Calu3 (cell line): ENCODE measurements at places on chromosomes 11 and 22.

GRCh38 chr22:50677493-50678217 is 5.0 kb downstream of the SHANK3 start:
- DNase-seq, result no peak

- no peak for DNase-seq
Measured at GRCh38 chr11:70703141-70704064, 305.1 kb downstream of the CTTN start.

DNA sequence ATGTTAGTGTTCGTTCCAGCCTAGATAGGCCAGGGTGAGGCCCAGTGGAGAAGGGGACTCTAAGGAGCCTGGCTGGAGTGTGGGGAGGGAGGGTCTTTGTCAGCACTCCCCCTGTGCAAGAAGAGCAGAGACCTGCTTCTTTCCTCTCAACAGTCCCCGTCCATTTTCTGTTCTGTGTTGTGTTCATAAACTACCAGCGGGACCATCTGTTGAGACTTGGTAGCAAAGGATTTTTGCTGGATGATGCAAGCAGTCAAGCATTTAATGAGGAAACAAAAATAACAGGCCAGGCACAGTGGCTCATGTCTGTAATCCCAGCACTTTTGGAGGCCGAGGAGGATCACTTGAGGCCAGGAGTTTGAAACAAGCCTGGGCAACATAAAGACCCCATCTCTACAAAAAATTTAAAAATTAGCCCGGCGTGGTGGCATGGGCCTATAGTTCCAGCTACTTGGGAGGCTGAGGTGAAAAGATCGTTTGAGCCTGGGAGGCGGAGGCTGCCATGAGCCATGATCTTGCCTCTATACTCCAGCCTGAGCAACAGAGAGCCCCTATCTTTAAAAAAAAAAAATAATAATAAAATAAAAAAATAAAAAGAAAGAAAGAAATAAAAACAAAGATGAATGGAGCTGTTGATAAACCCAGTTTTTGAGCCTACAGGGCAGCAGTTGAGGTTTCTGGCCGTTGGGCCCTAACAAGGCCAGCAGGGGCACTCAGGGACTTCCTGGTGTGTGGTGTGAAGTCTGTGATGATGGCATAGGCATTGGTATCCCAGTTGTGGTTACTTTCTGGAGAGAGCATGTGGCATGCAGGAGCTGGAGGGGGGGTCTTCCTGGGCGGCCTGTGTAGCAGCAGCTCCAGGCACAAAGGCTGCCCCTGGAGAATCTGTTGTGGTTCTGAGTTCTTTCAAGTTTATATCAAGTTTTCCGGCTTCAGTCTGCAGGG is 1.7 kb upstream of the TXNRD2 start:
- DNase-seq, result no peak

DNA sequence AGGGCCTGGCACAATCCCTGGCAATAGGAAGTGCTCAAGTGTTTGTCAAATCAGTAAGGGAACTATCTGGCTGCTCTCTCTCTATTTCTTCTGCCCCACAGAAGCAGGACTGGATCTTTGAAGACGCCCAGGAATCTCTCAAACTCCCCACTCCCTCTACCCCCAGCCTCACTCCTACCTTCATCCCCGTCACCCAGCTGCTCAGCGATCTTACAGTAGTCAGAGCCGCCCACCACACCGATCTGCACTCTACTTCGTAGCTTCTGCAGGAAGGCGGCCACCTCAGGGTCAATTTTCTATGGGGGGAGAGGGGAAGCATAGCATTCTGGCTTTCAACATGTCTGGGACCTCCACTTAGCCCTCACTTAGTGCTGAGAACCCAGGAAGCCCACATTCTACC is 3.7 kb downstream of the PMM1 start:
- DNase-seq, result no peak

DNA sequence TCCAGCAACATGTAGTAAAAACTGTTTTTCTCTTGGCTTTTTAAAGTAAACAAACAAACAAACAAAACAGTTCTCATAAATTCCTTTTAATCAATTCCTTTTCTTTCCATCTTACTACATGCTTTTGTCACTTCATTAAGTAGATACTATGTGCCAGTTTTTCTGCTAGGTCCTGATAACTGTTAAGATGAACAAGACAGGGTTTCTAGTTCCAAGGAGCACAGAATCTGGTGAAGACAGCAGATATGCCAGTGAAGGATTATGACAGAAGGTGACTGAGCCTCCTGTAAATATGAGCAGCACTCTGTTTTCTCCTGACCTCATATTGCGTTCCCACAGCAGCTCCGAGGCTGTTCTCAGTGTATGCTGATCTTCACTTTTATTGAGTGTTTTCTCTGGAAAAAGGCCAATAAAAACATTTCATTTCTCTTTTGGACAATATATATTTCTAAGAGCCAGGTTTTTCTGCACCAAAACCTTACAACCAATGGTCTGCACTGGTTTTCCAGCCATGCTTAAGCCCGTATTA is 45.8 kb downstream of the HEPHL1 start:
- no peak for DNase-seq

DNA sequence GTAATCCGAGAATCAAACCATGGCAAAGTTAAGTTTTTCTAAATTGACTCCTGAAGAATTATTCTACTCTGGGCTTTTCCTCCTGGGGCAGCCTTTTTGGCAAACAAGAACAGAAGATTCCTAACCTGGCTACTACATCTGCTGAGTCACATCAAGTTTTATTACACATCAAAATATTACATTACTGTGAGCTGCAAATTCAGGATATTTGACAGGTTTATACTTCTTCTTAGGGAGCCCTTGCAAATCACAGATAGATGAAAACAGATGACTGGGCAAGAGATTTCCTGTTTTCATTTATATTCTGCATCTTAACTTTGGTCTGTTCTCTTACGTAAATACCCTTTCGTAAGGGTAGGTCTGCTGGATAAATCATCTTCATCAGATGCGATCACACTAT is 23.6 kb downstream of the XRRA1 start:
- DNase-seq, result no peak

GRCh38 chr11:33379947-33380346 is 122.8 kb downstream of the HIPK3 start:
- no peak for DNase-seq

DNA sequence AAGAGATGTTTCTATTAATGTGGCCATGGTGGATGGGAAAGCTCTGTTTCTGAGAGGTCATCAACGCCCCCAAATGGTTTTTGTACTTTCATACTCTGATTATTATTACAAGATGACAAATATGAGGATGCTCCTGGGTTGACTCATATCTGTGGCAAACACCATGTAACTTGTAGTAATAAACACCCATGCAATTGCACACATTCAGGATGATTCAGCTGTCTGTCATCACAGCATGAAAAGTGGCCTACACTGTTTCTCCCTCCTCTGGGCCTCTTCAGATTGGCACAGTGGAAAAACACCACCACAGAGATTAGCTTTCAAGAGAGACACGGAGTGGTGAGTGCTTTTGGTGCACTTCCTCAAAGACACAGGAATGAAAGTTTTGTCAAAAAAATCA is 85.4 kb downstream of the MTNR1B start:
- DNase-seq, result peak; percentile 6

GRCh38 chr22:30813936-30814335 is 119.3 kb downstream of the OSBP2 start:
- DNase-seq, result no peak

DNA sequence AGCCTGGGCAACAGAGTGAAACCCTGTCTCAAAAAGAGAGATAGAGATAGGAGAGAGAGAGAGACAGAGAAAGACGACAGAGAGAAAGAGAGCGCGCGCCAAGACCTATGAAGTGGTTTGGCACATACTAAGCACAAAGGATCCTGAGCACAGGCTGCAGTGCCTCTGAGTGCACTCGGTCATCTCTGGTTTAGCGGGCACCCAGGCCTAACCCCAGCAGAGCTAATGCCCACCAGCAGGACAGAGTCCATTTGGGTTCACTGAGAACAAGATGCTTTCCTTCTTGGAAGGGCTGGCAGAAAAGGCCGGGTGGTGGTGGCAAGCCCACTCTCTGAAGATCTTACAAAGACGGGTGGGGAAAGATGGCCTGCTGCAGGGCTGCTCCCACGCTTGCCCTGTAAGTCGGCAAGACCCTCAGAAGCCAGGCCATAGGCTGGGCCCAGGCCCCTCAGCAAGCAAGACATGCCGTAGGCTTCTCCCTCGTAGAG is 3.3 kb downstream of the SCARF2 start:
- DNase-seq, result no peak

DNA sequence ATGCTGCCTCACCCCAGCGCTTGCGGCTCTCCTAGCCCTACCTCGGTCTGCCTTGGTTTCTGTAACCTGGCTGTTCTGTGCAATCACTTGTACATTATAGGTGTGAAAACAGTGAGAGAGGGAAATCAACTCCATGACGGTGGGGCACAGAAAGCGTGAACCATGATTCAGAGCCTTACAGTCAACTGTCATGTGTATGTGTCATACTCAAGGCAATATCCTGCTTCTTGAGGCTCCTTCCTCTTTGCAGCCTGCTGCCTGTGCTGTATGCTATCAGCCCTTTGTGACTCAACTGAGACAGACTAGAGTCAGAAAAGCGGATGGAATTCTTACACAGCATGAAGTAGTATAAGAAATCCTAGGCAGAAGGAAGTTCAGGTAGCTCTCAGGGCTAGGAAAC is 2.1 kb downstream of the NRIP3 start:
- peak; percentile 19 for DNase-seq

- no peak for DNase-seq
Measured at GRCh38 chr22:48210198-48210580, 1447.7 kb downstream of the TBC1D22A start.

DNA sequence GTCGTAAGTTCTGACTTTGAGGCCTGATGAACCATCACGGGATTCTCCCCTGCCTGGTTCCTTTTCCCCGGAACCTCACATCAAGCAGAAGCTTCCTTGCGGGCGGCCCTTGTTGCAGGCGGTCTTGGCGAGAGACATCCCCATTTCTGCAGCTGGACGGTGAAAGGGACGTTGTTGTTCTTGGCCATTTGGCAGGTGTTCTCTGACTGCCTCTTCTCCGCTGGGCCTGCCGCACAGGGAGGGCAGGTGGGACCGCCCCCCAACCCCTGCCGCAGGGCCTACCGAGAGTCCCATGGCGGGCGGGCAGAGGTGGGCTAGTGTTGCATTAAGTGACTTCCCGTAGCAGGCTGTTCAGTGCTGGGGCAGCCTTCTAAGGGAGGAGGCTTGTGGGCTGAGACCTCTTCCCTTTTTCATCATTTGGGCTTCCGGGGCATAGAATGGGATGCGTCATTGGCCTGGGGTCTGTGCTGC is 26.9 kb upstream of the GRAMD4 start:
- DNase-seq, result no peak

DNA sequence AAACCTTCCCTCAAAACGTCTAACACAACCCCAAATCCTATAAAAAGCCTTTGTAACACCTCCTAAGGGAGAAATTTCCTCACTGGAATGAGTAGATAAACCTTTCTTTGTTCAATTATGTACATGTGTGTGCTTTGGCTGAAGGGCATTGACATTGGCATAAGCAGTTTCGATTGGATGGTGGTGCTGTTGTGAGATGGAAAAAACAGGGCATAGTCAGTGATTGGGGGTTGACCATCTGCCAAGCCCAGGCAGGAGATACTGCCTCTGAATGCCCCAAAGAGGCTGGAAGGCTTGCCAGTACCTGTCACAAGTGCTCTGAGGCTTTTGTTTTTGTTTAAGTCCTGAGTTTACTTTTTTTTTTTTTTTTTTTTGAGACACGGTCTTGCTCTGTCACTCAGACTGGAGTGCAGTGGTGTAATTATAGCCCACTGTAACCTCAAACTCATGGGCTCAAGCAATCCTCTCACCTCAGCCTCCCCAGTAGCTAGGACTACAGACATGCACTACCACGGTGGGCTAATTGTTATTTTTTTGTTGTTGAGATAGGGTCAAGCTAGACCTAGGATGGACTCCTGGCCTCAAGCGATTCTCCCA is 1.2 kb upstream of the CCDC117 start:
- DNase-seq, result no peak

GRCh38 chr22:33919391-33920196 is 682 bp downstream of the LARGE1 start:
- DNase-seq, result peak; percentile 11

- no peak for DNase-seq
Measured at GRCh38 chr11:120079750-120080610, 57.9 kb downstream of the TRIM29 start.

DNA sequence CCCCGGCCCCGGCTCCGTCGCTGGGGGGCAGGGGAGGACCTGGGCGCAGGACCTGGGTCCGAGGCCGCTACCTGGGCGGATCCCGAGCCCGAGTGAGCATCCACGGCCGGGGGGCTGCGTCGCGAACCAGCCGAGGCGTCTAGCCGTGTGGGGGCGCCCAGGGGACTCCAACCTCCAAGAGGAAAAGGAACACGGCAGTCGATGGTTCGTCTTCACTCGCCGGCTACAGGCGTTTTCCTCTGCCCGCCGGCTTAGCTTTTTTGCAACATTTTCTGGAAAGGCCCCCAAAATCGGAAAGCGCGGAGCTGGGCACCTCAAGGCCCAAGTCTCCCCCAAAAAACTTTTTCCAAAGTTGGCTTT is 666 bp downstream of the PDGFB start:
- no peak for DNase-seq

DNA sequence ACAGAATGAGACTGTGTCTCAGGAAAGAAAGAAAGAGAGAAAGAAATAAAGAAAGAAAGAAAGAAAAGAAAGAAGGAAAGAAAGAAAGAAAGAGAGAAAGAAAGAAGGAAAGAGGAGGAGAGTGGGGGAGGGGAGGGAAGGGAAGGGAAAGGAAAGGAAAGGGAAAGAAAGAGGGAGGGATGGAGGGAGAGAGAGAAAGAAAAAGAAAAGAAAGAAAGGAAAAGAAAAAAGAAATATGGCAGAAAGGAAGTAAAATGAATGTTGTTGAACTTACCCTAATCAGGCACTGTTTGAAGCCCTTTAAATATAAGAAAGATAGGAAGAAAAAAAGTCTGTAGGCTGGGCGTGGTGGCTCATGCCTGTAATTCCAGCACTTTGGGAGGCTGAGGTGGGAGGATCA is 276.1 kb downstream of the INSC start:
- DNase-seq, result no peak

DNA sequence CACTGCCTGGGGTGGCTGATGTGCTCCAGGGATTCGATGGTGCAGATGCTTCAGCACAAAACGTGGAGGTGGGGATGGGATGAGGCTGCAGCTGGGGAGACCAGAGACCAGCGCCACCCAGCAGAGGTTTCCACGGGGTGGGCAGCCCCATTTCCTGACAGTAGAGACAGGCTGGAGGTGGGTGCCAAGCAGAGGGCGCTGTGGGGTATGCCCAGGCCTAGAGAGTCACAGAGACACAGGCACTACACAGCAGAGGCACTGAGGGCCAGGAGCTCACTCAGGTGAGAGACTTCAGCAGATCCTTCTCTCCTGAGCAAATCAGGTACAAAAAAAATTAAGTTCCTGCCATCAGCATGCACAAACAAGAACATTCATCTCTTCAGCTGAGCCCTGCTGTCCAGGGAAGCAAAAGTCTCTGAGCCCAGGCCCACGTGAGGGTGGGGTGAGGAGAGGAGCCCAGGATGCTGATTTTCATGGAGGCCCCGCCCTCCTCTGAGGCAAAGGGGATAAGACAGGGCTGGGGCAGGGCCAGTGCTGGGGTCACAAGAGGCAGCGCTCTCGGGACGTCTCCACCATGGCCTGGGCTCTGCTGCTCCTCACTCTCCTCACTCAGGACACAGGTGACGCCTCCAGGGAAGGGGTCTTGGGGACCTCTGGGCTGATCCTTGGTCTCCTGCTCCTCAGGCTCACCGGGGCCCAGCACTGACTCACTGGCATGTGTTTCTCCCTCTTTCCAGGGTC is 53.1 kb downstream of the GGTLC2 start:
- DNase-seq, result no peak
